Renal pelvis (tissue), 12 donors: ENCODE measurements at places on chromosomes 3 and 15.
A peak's percentile ranks its signal among the peaks of the same experiment; 100 is the strongest.

DNA sequence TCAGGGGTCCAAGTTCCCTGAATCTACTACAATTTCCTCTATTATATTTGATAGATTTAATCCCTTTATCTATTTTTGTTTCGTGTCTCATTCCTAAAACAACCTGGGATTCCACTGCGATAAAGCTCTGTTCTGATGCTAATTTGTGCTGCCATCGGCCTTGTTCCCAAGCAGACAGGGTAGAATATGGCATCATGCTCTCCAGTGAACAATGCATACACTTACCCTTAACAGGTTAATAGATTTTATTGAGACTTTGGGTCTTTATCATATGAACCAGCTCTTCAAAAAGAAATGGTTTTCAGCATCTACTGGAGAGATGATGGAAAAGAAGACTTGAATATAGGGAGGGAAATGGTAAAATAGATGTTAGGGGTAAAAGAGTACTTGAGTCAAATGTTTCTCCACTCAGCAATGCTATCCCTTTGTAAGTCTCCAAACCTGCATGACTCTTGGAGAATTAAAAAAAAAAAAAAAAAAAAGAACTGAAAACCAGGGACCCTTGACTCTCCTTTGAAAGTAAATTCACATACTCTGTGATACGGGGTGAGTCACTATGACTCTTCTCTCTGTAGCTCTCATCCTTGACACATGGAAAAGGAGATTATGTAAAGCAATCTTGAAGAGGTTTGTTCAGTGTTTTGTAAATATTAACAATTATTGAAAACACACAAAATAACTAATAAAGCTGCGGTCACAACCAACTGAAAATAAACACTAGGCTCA, 268.8 kb downstream of the ZBTB20 start:
- DNase-seq, result no peak

DNA sequence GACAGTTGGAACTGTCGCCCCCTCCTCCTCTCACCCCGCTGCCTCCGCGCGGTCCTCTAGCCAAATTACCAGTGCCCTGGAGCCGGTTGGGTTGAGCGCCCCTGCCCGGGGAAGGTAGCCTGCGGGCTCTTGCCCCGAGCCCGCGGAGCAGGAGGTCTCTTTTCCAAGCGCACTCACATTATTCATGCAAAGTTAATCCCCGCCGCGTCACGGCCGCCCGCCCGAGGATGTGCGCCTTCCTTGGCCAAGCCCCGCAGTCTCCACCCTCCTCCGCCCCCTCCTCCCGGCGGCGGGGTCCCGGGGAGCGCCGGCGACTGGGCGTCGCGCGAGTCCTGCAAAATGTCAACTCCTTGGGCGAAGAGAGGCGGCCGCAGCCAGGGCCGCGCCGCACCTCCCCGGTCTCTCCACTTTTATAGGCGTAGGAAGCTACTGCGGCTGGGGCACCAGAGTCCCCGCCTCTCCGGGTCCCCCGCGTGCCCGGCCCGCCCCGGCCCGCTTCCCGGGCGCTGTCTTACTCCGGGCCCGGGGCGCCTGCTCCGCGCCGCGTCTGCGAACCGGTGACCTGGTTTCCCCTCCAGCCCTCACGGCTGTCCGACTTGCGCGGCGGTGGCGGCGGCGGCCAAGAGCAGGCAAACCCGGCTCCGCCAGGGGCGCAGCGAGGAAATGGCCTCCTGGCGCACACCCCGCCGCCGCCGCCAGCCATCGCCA, at the start of gene THRB:
Gene THRB, minus strand, starts transcription at position 233 of the 708 bp plus-strand sequence.
- DNase-seq, result peak; percentile 53

GRCh38 chr15:78641749-78642275, 802 bp upstream of the CHRNB4 start:
- DNase-seq, result no peak

GRCh38 chr3:81152156-81152555, 609.3 kb downstream of the GBE1 start:
- no peak for DNase-seq

GRCh38 chr3:10974746-10975375, 17.7 kb upstream of the SLC6A1 start:
- no peak for DNase-seq

DNA sequence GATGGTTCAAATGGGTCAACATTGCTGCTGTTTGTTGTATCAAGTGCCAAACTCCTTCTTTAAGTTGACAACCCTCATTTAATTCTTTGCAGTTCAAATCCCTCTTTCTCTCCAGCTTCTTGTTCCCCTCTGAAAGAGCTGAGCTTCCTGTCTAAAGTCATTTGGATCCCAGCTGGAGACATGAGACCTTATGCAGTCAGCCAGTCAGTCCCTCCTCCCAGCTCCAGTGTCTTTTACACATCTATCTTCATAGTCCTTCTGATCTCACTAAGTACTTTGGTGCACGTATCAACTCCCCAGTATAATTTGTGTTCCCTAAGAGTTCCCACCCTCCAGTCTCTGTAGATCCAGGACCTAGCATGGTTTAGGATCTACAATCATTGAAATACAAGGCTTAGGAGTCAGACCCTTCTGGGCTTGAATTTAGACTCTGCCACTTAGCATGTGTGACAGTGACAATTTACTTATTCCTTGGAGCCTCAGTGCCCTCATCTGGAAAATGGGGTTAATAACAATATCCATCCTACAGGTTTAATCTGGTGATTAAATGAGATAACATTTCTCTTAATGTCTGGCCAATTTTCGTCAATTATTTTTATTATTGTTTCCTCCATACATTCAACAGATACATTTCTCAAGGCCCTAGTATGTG, 102.8 kb upstream of the SEMA6D start:
- peak; percentile 12 for DNase-seq

DNA sequence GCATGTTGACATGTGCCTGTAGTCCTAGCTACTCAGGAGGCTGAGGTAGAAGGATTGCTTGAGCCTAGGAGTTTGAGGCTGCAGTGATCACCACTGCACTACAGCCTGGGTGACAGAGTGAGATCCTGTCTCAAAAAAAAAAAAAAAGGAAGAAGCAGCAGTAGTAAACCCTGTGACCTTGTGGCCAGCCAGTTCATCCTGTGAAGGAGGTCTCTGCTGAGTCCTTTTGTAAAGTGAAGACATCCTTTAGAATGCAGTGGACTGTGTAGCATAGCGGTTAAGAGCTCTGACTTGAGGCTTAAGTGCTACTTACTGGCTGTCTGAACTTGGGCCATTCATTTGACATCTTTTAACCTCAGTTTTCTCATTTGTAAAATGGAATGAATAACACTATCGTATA, 8.3 kb downstream of the EXOSC7 start:
- no peak for DNase-seq
